ENCODE measurements at places on chromosomes 12 and 14.

GRCh38 chr14:79631276-79631675, 580.0 kb downstream of the DIO2 start:
- no peak for DNase-seq

GRCh38 chr14:63203618-63204406, 431 bp upstream of the RHOJ start:
- DNase-seq, result peak; percentile 65

DNA sequence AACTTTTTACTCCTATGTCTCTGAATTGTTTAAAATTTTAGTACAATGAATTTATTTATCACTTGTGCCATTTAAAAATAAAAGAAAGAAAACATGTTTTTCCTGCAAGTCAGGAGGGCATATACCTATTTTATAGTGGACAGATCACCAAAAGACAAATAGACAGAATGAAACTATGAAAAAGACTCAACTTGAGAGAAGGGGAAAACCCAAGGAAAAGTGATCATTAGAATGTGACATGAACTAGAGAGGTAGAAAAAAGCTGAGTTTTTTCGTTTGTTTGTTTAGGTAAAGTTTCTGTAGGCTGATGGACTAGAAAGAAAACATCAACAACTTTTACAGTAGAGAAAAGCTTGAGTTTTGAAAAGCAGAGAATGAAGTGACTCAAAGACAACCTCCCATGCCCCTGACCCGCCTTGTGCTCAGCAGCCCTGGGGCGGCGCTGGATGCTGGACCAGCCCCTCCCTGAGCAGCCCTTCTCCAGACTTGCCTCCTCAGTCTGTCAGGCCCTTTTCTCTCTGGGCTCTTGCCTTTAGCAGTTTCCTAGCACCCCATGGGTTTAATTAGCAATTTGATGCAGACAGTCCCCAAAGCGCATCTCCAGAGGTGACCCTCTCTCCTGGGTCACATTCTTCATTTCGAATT, 95.1 kb upstream of the ARID2 start:
- DNase-seq, result no peak

- no peak for DNase-seq
These were observed 108.9 kb downstream of the SLC6A15 start for GRCh38 chr12:84803661-84804060.

DNA sequence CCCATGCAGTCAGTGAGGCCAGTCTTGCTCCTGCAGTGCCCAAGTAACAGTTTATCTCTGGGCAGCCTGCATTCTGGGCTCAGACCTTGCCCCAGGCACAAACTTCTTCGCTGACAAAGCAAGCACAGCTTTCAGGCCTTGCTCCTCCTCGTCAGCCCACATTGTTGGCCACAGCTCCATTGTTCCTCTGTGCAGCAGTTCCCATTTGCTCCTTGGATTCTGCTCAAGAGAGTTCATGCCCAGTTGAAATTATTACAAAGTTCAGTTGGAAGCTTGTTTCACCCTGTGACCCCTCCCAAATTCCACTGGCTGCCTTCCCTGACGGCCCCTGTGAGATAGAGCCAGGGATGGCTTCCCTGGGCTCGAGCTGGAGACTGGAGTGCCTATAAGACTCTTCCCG, 163.4 kb upstream of the DDHD1 start:
- no peak for DNase-seq

- DNase-seq, result no peak
These were observed 3.7 kb downstream of the KIF5A start for GRCh38 chr12:57553343-57554202.

GRCh38 chr12:41288142-41288811, 100.2 kb downstream of the PDZRN4 start:
- DNase-seq, result no peak

DNA sequence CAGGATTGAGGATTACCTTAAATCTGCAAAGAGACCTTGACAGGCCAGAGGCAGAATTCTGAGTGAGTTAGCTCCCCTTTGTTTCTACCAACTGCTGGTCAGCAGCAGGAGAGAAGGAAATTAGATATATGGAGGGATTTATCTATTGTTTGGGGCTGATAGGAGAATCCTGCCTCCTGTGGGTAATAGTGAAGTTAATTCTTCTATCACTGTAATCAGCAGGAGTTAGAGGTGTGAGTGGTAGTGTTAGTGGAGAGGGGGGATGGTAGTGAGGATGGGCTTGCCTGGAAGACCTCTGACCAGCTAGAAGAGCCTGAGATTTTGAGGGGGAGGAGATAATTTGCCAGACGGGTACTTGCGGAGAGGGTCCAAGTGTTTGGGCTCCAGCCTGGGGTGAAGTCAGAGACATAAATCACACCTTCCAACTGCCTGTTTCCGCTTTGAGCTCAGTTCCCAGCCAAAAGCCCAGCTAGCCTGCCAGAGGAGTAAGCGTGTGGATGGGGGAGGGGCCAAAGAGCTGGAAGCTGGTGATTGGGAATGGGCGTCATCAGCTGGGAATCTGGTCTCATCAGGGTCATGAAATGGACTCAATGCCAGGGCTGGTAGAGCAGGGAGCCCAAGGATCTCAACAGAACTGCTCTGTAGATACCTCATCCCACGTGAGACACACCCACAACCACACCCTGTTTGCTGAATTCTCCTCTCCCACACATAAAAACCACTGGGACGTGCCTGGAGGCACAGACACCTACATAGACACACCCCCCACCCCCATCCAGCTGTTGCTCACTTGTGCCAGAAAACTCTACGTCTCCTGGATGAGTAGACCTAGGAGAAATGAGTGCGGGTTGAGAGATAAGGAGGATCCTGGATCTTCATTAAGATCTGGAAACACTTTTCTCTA, 13.1 kb upstream of the ITGA5 start:
- no peak for DNase-seq

GRCh38 chr14:38724621-38725020, 378.4 kb downstream of the SEC23A start:
- DNase-seq, result no peak

DNA sequence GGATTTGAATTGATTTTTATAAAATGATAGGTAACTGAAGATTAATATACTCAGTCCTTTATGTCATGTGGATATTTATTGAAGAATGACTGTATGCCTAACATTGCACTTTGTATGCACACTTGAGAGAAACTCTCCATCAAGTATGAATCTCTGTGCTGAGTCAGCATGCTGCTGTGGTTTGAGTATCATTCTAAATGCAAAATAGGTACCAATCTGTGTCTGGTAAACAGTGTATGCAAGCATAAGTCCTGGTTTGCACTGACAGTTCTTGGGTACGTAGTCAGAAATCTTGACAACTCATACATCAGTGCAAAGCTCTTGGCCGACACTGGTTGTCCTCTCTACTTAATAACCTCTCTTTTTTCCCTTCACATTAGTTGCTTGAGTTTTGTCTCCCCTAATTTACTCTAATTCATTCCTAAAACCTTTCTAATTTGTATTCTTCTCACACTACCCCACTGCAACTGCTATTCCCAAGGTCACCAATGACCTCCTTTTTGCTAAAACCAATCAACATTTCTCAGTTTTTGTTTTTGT, 21.8 kb downstream of the MGAT4C start:
- no peak for DNase-seq

DNA sequence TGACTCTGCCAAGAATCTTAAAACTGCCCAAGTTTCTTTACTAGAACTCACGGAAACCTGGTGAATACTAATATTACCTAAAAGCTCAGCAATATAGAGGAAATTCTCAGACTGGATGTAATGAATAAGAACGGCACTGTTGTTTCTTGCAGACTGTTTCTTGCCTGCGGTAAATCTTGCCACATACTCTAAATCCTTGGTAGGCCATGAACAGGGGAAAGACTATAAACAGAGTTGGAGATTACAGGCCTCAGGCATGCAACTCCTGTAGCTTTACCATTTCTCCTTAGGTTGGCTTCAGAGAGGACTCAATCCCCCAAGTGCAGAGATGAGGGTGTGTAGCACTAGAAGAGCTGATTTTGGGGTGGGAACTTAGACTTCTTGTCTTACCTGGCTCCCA, 1.1 kb downstream of the ALDH6A1 start:
- no peak for DNase-seq

DNA sequence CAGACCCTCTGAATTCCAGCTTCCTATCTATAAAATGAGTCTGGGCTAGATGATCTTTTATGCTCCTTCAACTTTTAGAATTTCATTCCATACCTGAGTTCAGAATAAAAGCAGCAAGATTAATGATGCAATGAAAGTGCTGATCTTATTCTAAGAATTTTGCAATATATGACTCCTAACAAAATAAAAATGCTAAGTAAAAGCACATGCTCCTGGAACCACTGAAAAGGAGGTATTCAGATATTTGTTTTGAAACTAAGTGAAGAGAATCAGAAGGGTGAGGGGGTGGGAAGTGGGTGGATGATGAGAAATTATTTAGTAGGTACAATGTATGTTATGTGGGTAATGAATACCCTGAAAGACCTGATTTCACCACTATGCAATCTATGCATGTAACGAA, 216.6 kb downstream of the PTPRO start:
- no peak for DNase-seq

DNA sequence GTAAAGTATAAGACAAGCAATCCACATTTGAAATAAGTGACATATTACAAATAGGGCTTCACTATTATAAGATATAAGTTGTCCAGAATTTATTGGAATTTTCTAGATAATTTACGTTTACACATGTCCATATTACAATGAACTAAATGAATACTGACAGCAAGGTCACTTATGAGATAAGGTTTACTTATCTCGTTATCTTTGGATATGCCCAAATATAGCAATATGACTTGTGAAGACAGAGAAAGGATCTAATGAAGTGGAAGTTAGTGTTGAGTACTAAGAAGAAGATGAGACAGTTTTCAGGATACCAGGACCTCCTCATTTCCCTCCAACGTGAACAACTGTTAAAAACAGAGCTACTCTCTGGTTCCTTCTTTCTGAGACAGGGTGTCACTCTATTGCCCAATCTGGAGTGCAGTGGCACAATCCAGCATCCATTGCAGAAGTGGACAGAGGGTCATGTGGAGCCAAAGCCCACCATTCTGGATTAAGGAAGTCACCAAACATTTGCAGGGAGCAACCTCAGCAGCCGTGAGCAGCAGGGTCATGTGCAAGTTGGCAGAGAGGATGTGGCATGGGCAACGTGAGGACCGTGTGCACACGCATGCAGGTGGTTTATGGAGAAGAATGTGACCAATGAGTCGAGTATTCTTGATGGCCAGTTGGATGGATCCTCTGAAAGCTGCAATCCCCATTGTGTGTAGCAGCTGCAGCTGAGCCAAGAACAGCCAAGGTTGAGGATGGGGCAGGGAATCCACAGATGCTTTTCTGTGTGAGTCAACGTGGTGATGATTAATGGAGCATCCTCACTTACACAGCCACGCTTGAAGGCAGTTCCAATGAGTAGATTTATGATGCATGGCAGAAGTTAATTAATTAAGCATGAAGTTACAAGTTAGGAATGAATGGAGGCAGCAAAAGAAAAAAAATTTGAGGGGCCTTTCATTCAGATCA, 111.0 kb downstream of the BICD1 start:
- peak; percentile 54 for DNase-seq

- peak; percentile 79 for DNase-seq
These were observed 1.5 kb upstream of the NTS start for GRCh38 chr12:85872497-85873091.

DNA sequence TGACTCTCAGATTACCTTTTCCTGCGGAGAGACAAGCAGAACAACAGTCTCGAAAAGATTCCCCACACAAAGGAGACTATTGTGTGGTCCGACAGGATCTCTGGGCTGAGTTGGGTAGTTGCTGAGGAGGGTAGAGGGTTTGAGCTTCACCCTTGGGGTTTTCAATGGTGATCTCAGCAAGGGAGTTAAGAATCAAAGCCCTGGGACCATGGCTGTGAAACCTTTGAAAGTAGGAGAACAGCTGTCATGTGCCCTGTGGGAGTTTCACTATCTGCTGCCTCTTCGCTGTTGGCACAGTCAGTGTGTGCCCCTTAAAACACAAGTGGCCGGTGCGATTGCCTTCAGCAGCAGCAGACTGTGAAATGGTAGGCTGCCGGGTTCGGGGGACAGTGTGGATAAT, 14.2 kb upstream of the PLEK2 start:
- no peak for DNase-seq

GRCh38 chr12:93441081-93441616, 598 bp downstream of the UBE2N start:
- peak; percentile 32 for DNase-seq

- DNase-seq, result no peak
These were observed 83.3 kb upstream of the SLC38A4 start for GRCh38 chr12:46908936-46909635.

- no peak for DNase-seq
These were observed 217.3 kb downstream of the MON2 start for GRCh38 chr12:62683776-62684569.

DNA sequence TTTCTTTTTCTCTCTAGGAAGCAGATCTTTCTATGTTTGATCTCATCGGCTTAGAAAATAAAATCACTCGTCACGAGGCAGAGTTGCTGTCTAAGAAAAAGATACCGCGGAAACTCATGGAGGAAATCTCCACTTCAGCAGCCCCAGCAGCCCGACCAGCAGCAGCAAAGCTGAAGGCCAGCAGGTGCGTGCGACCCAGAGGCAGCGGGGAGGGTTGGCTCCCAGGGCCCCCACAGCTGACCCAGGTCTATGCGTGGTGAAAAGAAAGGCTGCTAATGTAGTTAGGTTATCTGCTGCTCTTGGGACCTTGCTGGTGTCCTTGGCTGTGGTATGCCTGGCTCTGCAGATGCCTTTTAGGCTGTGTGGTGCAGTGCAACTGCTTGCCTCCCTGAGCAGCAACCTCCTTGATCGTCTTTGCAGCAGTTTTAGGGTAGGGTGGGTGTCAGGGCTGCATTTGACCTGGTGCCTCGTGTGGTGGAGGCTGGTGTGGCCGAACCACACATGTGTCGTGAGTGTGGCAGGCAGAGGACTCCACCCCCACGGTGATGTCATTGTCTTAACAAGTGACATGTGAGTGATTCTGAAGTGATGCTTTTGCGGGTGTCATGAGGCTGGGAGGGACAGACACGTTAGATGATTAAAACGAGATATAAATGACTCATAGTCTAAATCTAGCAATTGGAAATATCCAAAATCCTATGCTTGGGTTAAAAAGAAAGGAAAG, 68.6 kb downstream of the EP400 start:
- DNase-seq, result peak; percentile 53

GRCh38 chr14:34237081-34237480, 225.0 kb downstream of the SPTSSA start:
- DNase-seq, result no peak

- peak; percentile 95 for DNase-seq
These were observed at the start of the genes ACAD10 and BRAP for GRCh38 chr12:111685811-111686573. Gene ACAD10, plus strand, starts transcription at chr12:111686053. Its CDS starts 6,657 bp downstream, at chr12:111692710. Gene BRAP, minus strand, starts transcription at chr12:111685956. Its CDS starts 164 bp downstream, at chr12:111685792.

- DNase-seq, result no peak
These were observed 46.7 kb downstream of the TESC start for GRCh38 chr12:117052386-117053049.

DNA sequence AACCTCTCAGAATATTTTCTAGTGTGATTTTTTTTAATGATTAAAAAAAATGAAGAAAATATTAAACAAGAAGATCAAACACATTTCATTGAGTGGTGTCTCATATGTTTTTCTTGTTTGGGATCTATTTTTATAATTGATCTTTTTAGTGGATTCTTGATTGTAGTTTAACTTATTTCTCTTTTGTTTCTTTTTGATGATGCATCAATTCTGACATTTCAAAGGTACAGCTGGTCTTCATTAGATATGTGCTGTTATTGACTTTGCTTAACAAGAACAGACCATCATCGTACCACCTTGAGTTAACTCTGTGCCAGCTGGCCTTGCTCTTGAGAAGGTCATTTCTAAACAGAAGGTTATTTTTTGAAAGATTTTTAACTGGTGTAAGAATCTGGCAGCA, 45.8 kb upstream of the FGD4 start:
- DNase-seq, result no peak

- DNase-seq, result no peak
These were observed 1.4 kb downstream of the BICDL1 start for GRCh38 chr12:119990382-119990874.

Data from RKO (cell line).